ENCODE measurements at places on chromosomes 3 and 15.

GRCh38 chr3:108462899-108463298, 47.5 kb downstream of the MYH15 start:
- DNase-seq: no peak

GRCh38 chr15:98977441-98977840, 30.2 kb downstream of the PGPEP1L start:
- no peak for DNase-seq

DNA sequence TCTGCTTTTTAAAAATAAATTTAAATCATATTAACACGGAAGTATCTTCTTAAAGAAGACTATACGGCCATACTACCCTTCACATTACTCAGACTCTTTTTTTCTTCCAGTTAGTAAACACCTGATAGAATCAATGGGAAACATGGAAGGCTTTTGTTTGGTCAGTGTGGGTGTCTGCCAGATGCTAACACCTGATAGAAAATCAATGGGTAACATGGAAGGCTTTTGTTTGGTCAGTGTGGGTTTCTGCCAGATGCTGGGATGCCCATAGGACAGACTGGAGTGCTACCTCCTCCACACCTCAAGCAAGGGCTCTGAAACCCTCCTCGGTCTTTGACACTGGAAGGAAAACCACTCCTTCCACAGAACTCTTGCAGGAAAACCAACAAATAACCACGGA, 29.2 kb downstream of the HACL1 start:
- DNase-seq: no peak

DNA sequence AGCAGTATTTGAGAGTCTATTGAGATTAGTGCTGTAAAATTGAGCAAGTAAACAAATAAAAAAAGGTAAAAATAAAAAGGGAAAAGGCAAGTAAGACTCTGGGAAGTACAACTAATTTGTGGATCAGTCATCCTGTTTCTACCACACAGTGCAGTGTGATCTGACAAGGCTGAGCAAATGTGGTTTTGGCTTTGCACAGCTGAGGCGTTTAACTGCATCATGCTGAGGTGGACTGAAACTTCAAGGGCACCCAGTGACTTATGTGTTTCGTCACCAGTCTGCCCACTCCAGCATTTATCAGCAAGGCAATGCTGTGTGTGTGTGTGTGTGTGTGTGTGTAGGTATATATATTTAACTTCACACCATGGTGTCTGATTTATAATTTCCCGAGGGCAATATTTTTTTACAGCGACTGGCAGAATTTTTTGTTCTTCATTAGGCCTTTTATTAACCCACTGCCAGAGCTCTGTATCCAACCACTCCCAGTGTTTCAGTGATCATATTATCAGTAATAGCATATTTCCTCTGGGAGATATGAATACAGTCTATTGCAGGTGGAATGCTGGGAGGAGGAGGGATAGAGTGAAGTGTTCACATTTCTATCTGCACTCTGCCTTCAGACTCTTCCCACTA, 131.5 kb upstream of the SATB1 start:
- peak; percentile 55 for DNase-seq

DNA sequence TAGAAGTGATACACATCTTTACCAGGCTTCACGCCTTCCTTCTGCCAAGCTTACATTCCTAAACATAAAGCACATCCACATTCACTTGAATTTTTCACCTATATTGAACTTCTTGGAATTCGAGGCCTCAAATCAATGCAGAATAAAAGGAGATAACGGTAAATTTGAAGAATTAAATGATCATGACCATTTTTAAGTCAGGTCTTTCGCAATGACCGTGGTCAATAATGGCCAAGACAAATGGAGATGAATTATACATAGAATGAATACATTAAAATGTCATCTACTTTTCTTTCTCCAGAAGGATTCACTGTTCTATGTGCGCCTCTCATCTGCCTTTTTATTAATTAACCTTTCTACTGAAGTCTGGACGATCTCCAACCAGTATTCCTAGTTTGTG, 5.3 kb upstream of the GOLGA8A start:
- DNase-seq: no peak

DNA sequence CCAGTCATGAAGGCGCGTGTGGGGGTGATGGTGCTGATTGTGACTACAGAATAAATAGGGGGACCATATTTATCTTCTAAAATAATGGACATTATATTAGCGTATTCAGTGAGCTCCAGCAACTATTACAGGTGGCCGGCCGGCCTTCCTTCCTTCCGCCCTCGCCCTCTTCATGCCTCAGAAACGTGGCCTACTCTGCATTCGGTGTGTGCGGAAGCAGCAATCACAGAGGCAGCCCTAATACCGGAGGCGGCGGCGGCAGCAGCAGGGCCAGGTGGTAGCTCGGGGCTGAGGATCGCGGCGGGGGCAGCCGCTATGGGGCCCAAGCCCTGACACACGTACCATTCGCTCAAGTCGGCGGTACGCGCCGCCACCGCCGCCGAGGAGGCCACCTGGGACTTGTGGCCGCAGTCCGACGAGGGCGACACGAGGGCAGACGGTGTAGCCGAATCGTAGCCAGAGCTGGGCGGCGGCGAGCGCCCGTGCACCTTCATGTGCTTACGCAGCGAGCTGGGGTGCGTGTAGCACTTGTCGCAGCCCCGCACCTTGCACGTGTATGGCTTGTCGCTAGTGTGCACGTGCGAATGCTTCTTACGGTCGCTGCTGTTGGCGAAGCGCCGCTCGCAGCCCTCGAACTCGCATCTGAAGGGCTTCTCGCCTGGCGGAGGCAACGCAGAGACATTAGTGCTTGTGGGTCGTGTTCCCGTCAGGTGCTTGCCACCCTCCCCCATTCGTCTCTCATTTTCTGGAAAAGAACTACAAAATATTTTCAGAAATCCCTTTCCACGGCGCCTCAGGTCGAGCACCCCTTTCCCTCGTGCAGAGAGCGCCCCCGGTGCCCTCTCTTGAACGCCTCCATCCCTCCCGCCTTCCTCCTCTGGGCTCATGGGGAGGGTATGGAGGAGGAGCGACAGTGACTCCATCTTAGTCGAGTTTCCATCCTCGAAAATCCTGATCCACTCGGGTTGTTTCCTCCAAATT, 15.5 kb downstream of the ZIC4 start:
- DNase-seq: no peak

GRCh38 chr15:29711531-29711930, 110.7 kb downstream of the TJP1 start:
- DNase-seq: no peak

GRCh38 chr15:96171853-96172296, 158.6 kb upstream of the NR2F2 start:
- no peak for DNase-seq

DNA sequence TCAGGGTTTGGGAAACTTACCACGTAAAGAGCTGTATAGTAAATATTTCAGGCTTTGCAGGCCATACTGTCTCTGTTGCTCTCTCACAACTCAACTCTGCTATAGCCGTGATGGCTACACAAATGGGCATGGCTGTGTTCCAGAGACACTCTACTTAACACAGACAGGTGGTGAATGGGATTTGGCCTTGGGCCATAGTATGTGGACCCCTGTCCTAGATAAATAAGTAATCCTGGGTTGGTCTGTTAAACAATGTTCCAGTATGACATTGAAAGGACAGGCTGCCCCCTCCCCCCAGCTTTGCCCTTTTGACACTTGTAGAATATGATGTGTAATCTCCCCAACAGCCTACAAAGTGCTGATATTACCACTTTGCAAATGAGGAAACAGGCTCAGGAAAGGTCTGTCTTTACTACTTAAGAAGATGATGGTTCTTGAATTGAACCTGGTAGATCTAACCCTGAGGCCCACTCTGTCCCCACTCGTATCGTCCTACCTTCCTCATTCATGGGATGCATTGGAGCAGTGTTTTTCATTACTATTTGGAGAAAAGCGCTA, 38.4 kb downstream of the SLCO3A1 start:
- no peak for DNase-seq

DNA sequence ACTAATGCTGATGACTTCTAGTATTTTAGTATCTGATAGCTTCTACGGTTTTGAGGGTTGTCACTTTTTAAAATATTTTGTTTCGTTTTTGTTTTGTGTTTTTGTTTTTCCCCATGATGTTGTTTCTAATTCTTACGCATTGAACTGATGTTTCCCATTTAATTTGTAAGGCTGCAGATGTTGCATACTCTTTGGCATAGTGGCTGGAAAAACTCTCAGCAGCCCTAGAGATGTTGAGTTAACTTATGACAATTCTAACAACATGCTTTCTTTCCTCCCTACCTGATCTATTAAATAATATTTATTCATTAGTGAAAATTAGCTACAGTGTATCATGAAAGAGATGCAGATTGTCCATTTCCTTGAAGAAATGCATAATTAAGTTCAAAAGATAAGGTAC, 559.3 kb upstream of the GRM7 start:
- DNase-seq: no peak

GRCh38 chr3:148829926-148830325, 2.3 kb downstream of the CPB1 start:
- no peak for DNase-seq

DNA sequence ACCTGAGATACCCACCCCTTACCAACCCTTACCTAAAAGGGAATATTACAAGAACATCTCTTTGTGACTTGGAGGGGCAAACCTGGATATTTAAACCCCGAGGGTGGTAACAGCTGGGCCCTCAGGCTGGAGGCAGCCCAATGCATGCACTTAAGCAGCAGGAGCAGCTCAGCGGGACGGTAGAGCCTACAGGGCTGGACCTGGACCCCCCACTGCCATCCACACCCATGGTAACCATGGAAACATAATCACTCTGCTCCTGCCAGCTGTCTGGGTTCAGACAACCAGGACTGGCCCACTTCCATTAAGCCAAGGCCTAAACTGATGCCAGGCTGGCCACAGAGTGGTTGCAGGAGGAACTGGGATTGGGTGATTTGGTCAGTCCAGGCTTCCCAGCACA, 52.8 kb downstream of the ETFA start:
- DNase-seq: no peak

- DNase-seq: no peak
Measured at GRCh38 chr3:14278265-14278798, 99.7 kb downstream of the LSM3 start.

DNA sequence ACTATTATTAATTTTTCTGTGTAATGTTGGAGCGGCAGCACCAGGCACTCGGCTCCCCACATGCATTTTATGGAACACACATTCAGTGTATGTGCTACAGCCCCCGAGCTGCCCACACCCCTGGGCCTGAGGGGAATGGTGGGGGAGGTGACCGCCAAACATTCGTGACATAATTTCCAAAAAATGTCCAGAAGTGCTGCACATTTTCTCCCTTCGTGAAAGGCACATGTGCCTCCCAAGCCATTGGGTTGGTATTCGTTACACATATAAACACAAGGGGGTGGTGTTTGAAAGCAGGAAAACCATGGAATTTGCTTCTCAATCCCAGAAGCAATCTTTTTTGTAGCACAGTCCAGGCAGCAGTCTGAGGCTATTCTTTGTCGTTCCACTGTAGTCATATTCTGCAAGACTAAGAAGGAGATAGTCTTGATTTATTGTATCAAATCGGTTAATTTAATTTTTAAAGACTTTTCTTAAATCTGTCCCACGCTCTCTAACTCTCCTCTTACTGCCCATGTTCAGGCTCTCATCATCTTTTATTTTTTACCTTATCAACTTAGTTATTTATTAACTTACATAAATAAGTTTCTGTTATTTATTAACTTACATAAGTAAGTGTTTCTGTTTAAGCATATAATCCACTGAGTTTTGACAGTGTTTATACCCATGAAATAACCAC, 39.2 kb upstream of the POLR2M start:
- no peak for DNase-seq

- no peak for DNase-seq
Measured at GRCh38 chr15:58247855-58248842, 110.0 kb downstream of the AQP9 start.

GRCh38 chr3:9864200-9864927, 15.7 kb downstream of the CIDEC start:
- DNase-seq: no peak

DNA sequence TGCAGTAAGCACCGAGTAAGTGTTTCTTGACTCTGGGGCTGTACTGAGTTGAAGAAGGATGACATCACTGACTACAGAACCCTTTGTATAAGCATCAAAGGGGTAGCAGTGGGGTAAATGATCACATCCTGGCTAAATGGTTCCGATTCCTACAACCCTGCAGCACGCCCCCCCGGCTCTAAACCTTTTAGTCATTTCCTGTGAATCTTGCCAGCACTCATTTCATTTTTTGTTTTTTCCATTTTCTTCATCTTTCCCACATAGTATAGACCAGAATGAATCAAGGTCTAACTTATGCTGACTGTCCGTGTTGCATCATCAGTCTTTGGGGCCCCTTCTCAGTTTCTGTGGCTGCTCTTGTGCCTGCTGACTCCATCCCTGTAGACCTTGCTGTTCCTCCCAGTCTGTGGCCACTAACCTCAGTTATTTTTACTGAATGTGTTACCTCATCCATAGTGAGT, 383.1 kb upstream of the TPRG1 start:
- peak; percentile 60 for DNase-seq

DNA sequence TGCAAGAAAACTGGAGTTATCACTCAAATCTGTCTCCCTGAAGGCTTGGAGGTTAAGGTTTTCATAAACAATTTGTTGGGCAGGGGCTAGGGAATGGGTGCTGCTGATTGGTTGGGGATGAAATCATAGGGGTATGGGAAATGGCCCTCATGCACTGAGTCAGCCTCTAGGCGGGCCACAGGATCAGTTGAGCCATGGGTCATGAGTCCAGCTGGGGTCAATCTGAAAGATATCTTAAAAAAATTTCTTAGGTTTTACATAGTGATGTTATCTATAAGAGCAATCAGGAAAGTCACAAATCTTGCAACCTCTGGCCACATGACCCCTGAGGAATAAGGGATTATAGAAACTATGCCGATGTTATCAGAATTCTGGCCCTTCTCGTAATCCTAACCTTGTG, 491.7 kb downstream of the ZIC1 start:
- DNase-seq: no peak

- no peak for DNase-seq
Measured at GRCh38 chr3:143644370-143645089, 203.7 kb downstream of the SLC9A9 start.

- DNase-seq: no peak
Measured at GRCh38 chr3:15375461-15376000, 43.1 kb upstream of the SH3BP5 start.

- DNase-seq: no peak
Measured at GRCh38 chr3:51445544-51446280, 54.1 kb downstream of the DCAF1 start.

DNA sequence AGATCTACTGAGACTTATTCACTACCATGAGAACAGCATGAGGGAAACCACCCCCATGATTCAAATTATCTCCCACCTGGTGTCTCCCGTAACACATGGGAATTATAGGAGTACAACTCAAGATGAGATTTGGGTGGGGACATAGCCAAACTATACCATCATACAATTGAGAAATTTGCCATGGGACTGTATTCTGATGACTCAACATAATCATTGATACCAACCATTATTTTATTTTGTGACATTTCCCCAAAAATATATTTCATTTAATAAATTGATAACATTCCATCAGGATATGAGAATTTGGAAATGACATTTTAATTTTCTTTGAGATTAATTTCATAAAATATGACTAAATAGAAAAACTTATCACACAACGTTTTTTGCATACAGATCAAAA, 96.6 kb upstream of the MDFIC2 start:
- DNase-seq: no peak

DNA sequence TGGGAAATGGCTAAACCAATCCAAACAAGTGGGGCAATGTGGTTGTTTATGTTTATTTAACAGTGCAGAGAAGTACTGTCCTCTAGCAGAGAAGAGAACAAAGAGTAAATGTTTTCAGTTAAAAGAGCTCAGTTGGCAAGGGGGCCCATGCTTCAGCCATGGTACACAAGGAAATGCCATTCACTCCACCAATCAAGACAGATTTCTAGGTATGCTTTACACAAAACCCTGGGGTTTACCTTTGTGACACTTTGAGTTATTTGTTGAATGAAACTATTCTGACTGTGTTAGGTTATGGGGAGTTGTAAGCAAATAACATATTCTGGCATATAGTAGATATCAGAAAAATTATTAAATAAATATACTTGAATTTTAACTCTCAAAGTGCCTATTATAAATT, 228.5 kb upstream of the MME start:
- DNase-seq: no peak
